ENCODE measurements at places on chromosomes 4 and X. TPM values are rescaled to one million over a fixed set of nuclear protein-coding genes. Genes with fewer than 3 reads are reported as not detected.

Gene GPRASP1
- 3.7 TPM for total RNA-seq

Gene STK32B
- 1.6 TPM for total RNA-seq

Gene PRDX4
- total RNA-seq = 333 TPM

Gene MID2
- 11.9 TPM for total RNA-seq

Gene KCTD8
- not detected for total RNA-seq

Gene ZFYVE28
- total RNA-seq = 8.1 TPM

Gene BMX
- 0.30 TPM for total RNA-seq

Gene PHEX
- 0.37 TPM for total RNA-seq

Gene PPBP
- total RNA-seq = not detected

Gene CLIC2
- total RNA-seq = 0.59 TPM

Data from smooth muscle cell of the umbilical artery (primary cell).